AG08395 (cell line): ENCODE measurements at places on chromosomes 2 and 18.
A peak's percentile ranks its signal among the peaks of the same experiment; 100 is the strongest.

GRCh38 chr18:55534547-55534946 is 53.4 kb downstream of the TCF4 start:
- DNase-seq, result peak; percentile 10

- DNase-seq, result no peak
Observed at GRCh38 chr2:893311-893710, 57.3 kb upstream of the SNTG2 start.

- DNase-seq, result peak; percentile 60
Observed at GRCh38 chr18:59996370-59996966, 96.7 kb downstream of the PMAIP1 start.

- DNase-seq, result peak; percentile 94
Observed at GRCh38 chr2:217943446-217944321, 59.1 kb downstream of the TNS1 start.

- DNase-seq, result no peak
Observed at GRCh38 chr2:54701029-54701428, 22.4 kb upstream of the EML6 start.
